H9 (cell line): ENCODE measurements at places on chromosomes 1 and 21. TPM values are rescaled to one million over a fixed set of nuclear protein-coding genes. Genes with fewer than 3 reads are reported as not detected.
A peak's percentile ranks its signal among the peaks of the same experiment; 100 is the strongest.

GRCh38 chr21:24826822-24827221 is 780.5 kb downstream of the MRPL39 start:
- no peak for DNase-seq

DNA sequence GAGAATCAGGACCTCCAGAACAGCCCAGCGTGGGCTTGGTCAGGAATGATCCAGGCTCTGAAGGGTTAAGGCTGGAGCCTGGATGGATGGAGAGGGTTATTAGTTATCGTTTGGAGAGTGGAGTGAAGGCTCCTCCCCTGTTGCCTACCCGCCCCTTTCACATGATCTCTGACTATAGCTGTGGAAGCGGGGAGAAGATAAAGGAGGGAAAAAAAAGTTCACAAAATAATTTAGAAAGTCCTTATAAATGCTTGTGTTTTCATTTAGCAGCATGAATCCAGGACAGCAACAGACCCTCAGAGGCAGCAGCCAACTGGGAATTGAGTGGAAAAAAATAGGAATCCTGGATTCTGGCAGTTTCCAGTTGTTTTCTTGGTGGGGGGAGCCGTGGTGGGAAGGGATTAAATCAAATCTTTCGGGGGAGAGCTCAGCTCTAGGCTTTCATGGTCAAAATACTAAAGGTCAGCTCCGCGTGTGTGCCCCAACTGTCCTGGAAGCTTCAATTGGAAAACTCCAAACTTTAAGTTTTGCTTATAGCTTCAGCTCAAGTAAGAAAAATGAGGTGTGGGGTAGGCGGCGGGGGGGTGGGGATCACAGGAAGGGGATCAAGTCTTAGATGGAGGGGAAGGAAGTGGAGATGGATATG is 595 bp upstream of the DDR2 start:
- DNase-seq, result no peak

DNA sequence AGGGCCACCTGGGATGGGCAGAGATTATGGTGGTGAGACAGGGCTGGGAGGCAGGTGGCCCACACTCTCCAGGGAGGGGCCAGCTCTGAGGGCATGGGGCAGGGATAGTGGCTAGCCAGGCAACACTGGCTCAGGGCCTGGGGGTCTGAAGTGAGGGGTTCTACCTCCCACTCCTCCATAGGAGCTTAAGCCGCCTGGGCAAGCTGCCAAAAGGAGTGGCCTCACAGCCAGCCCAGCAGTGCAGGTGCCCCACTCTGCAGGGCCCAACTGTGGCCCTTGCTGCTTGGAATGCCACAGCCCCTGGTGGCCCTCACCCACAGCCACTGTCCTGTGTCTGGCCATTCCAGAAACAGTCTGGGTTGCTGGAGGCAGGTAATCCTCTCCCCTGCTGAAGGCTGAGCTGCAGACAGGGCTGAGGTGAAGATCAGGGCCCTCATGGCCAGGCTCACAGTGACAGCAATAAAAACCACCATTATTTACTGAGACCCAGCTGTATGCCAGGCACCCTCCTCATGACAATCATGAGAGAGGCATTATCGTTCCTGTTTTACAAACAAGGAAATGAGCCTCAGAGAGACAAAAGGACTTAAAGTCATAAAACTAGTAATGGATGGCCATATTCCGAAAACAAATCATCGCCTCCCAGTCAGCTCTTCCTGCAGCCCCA is 31.0 kb downstream of the KIF21B start:
- DNase-seq, result no peak

DNA sequence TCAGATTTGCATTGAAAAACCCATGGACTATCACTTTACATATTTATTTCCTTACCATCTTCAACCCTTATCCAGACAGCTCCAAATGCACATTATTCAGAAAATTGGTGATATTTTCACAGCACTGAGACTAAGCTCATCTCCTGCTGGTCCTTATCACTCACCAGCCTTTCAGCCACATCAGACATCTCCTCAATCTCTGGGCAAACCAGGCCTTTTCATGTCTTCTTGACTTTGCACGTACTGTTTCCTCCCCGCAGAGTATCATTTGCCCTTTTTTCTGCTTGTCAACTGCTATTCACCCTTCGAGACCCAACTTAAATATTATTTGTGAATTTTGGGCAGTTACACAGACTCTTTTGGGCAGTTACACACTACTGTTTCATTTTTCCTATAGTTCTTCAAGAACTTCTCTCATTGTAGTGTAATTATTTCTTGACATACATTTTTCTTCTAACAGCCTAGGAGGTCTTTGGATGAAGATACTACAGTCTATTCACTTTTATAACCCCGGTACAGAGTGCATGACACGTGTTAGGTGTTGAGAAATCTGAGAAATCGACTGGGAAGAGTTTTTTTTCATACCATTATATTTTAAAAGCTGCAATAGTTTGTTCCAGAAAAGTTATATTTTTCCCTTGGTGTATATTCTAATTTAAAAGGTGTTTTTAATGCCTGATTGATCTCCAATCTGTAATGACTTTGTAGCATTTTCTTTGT is 98.0 kb downstream of the FGGY start:
- no peak for DNase-seq

GRCh38 chr1:94851571-94851970 is 31.4 kb downstream of the SLC44A3 start:
- DNase-seq, result no peak

GRCh38 chr1:44223187-44223610 is 9.9 kb downstream of the DMAP1 start:
- DNase-seq, result no peak

GRCh38 chr1:10687251-10687651 is 109.2 kb downstream of the CASZ1 start:
- no peak for DNase-seq

DNA sequence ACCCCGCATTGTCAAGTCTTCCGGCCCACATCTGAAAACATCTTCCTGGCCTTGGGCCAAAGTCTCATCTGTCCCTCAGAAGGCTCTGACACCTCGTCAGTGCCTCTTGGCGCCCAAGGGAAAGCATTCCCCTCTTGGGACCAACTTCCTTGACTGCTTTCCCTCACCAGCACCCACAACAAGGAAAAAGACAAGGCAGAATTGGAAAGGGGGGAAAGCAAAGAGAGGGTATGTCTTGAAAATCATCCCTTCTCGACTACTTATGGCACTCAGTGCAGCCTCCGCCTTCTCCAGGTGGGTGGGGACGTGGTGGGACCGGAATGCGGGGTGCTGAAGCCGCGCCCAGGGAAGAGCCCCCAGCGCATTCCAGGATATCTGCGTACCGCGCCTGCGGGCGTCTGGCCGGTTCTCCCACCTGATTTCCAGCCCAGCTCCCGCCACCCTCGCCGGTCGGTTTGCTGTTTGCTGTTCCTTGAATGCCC is 554 bp upstream of the SLC39A1 start:
- DNase-seq, result peak; percentile 87

DNA sequence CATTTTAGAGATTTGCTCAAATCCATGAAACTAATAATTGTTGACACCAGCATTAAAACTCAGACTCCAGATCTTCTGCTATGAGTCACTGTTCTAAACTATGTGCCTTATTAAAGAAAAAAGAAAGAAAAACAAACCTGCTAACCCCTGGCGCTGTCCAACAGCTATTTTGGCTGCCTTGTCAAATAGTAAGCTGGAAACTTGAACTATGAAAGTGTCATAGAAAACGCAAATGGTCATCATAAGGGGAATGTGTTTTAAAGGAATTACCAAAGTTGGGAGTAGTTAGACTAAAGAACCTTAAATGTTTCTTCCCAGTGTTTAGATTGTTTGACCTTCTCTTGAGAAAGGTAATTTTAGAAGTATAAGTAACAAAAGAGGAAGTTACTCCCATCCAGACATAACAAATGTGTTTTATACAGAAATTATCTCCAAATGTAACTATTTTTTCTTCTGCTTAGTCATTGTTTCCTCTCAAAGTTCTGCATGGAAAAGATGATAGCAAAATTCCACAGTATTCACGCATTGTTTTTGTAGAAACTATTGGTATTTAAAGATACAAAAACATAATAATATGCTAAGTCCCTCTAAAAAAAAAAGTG is 272.4 kb downstream of the TPR start:
- no peak for DNase-seq

- DNase-seq, result no peak
Observed at GRCh38 chr1:244436336-244437085, 15.2 kb downstream of the ADSS2 start.

DNA sequence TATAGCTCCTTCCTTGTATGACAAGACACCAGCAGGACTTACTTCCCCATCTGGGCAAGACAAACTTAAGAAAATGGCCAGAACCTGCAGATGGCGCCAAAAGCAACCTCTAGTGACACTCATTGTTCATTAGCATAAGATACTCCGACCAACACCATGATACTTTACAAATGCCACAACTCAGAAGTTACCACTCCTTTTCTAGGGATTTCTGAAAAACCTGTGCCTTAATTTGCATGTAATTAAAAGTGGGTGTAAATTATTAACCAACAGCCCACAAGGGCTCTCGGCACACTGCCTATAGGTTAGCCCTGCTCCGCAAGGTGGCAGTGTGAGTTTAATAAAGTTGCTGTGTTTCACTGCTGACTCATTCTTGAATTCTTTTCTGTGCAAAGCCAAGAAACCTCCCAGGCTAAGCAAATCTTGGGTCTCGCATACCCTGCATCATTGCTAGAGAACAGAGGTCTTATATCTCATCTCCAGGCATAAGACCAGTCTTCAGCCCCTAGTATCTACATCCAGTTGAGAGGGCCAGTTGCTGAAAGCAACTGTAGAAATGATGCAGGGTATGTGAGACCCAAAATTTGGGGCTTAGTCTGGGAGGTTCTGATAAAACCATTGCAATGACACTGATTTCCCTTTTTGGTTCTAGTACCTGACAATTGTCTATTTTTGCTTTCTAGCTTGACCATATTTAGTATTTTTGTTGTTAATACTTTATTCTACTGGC is 86.4 kb downstream of the FAF1 start:
- peak; percentile 81 for DNase-seq

- no peak for DNase-seq
Observed at GRCh38 chr21:34603710-34604057, 11.2 kb downstream of the RCAN1 start.

GRCh38 chr1:22197644-22198043 is 54.7 kb upstream of the WNT4 start:
- no peak for DNase-seq

GRCh38 chr1:15180945-15181523 is 27.5 kb downstream of the TMEM51 start:
- no peak for DNase-seq

GRCh38 chr21:29152916-29153315 is 22.5 kb downstream of the MAP3K7CL start:
- DNase-seq, result no peak

DNA sequence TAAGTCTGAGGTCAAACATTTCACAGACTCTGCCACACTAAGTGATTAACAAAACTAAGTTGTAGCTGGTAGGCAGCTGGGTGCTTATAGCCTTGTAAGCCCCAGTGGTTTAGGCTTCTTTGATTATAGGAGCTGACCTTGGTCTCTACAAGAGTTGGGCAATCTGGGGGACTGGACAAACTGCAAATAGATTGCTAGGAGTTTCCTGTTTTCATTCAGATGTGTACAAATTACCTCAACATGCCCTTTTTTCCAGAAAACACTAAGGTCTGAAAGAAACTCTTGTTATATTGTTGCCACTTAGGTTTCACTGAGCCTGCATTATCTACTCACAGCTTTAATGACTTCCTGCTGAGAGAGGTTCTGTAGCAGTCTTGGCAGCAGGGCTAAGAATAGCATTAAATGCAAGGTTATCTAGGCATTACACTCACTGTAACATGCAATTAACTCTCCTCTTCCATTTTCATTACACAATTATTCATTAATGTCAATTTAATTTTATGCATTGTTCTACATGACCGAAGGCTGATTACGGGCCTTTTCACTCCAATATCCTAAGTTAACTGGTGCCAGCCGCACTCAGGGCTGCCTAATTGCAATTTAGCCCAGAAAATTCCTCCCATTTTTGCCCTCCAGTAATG is 314.0 kb downstream of the LMO4 start:
- DNase-seq, result no peak

DNA sequence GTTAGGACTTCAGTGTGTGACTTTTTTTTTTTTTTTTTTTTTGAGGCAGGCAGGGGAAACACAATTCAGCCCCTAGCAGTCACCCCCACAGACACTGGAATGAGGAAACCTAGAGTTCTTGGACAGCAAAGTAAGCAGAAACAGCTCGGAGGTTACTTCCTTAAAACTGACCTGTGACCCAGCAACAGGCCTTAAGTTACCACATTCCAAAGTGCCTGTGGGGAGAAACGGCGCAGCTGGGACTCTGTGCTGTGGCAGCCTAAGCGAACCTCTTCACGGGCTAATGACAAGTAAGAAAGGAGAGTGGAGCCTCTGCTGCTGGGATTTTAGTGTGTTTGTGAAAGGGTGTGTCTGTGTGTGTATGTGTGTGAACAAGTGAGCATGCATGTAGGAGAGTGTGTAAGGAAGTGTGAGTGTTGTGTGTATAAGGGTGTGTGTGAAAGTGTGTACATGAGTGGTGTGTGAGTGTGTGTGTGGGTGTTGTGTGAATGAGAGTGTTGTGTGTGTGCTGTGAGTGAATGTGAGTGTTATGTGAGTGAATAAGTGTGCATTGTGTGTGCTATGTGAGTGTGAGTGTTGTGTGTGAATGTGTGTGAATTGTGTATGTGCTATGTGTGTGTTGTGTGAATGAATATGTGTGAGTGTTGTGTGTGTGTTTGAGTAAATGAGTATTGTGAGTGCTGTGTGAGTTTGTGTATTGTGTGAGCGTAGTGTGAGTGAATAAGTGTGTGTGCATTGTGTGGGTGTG is 180.8 kb downstream of the BRINP2 start:
- DNase-seq, result no peak

DNA sequence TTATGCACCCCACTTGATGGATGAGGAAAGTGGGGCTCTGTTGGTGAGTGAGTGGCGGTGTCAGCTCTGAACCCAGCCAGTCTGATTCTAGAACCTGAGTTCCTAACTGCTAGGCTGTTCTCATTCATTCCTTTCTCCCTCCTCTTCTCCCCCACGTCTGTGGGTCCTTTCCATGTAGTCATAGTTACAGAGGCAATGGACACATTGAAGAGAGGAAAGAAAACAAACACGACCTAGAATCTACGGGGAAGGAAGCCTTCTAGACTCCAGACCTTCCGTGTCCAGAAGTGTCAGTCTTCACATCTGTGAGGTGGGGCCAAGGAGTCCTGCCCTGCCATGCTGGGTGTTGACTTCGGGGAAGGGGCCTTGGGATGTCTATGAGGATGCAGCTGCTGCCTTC is 115.8 kb upstream of the WNT4 start:
- DNase-seq, result no peak

The PTPN7 gene
- total RNA-seq, result 0.22 and 0.72 TPM in 2 replicates

The SLAMF9 gene
- total RNA-seq, result not detected in 2 replicates

The SAMD13 gene
- 0.61 and 0.97 TPM in 2 replicates for total RNA-seq

The MARK1 gene
- total RNA-seq, result 17.5 and 17.8 TPM in 2 replicates

The ADORA3 gene
- total RNA-seq, result not detected in 2 replicates

The NTNG1 gene
- 1.0 and 1.5 TPM in 2 replicates for total RNA-seq

The KANK4 gene
- 0.11 and 0.15 TPM in 2 replicates for total RNA-seq

The CDC7 gene
- total RNA-seq, result 41.6 and 43.4 TPM in 2 replicates

The OR2T33 gene
- total RNA-seq, result not detected in 2 replicates

The SPRR1A gene
- not detected in 2 replicates for total RNA-seq

The SRSF10 gene
- 238 and 242 TPM in 2 replicates for total RNA-seq

The GJA8 gene
- total RNA-seq, result not detected in 2 replicates

The GBP7 gene
- not detected in 2 replicates for total RNA-seq
